ENCODE measurements at places on chromosomes 6 and 20.

GRCh38 chr6:116408491-116408890, 37.7 kb downstream of the DSE start:
- no peak for DNase-seq

- DNase-seq: no peak
Measured at GRCh38 chr6:137805622-137806021, 61.4 kb upstream of the TNFAIP3 start.

GRCh38 chr6:149963462-149964307, at the start of gene ULBP1:
TSS of gene ULBP1 (plus strand) at chr6:149963943. CDS start at chr6:149964050, 107 bp downstream.
- DNase-seq: peak; percentile 43

DNA sequence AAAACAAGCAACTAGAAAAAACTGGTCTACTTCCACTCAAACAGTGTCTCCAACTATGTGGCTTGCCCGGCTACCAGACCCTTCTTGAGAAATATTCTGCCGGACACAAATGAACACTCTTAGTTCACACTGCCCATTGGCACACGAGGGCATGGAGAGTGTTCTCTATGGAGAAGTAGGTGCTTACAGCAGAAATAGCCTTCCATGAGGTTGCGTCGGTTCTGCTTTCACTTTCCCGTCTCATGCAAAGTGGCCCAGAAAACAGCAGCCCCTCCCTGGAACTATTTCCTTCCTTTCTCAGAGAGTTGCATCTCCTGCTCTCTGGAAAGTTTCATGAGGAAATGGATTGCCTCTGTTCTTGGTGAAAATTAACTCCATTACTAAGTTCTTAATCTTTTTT, 9.5 kb upstream of the HLA-DOA start:
- no peak for DNase-seq

GRCh38 chr6:37816599-37817375, 2.7 kb upstream of the ZFAND3 start:
- no peak for DNase-seq

DNA sequence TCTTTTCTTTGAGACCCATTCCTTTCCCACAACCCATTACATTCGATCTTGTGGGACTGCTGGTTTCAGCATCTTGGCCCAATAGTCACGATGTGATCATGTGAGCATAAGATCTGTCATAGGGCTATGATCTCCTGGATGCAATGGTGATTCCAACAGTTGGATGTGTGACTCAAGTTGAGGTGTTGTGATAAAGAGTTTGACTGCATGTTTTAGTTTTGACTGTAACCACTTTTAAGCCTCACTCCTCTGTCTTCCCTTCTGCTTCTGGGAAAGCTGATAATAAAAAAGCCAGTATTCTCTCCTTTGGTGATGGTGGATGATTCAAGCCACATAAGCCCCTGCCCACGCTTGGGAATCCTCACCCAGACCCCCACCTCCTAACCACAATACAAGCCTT, 117.0 kb upstream of the ASCC3 start:
- DNase-seq: no peak

DNA sequence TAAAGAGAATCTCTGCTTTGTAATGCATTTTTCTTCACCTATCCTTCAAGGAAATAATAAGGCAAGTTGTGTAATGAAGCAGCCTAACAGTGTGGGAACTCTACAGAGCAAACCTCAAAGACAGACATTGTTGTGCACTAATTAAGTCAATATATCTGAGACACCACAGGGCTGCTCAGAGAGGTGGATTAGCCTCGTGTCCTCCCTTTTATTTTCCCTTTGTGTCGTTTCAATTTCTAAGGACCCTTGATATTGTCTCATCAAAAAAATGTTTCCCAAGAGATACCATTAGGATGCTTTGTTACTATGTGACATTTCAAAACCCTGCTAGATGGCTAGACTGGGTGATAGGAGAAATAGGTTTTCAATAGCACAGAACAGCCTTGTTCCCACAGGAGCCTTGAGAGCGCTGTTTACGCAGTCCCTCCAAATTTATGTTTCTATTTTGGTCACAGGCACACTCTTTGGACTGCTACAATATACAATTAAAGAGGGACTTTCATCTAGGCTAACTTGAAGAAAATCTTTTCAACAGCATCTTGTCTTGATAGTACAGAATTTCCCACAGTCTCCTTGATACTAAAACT, 23.1 kb downstream of the UBE3D start:
- no peak for DNase-seq

DNA sequence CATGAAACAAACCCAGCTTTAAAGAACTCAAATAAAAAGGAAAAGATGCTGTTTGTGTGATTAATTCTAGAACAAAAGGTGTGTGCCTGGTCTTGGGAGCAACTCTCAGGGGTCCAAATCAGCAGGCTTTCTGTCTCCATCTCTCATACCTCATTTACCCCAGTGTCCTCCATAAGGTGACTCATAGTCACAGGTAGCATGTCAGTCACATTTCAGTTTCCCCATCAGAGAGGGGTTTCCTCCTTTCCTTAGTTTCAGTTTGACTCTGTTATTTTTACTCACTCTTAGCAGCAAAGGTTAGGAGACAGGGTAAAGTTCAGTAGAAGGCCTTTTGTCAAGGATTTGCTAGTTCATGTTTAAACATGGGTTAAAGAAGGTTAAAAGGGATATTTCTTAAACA, 46.2 kb downstream of the OGFRL1 start:
- DNase-seq: no peak

DNA sequence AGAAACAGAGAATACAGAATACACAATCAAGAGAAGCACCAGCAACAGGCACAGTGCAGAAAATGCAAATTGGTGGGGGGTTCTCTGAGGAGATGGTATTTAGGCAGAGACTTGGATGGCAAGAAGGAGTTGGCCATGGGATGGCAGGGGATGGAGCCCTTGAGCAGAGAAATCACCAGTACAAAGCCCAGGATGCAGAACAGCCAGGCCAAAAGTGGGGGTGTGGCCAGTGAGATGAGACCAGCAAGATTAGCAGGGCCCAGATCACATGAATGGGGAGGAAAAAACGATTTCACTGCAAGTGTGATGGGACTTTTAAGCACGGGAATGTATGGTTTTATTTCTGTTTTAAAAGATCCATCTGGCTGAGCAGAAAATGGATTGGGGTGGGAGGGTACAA, 63.4 kb downstream of the TRAM2 start:
- no peak for DNase-seq

GRCh38 chr20:14470977-14471661, 133.7 kb upstream of the FLRT3 start:
- no peak for DNase-seq

DNA sequence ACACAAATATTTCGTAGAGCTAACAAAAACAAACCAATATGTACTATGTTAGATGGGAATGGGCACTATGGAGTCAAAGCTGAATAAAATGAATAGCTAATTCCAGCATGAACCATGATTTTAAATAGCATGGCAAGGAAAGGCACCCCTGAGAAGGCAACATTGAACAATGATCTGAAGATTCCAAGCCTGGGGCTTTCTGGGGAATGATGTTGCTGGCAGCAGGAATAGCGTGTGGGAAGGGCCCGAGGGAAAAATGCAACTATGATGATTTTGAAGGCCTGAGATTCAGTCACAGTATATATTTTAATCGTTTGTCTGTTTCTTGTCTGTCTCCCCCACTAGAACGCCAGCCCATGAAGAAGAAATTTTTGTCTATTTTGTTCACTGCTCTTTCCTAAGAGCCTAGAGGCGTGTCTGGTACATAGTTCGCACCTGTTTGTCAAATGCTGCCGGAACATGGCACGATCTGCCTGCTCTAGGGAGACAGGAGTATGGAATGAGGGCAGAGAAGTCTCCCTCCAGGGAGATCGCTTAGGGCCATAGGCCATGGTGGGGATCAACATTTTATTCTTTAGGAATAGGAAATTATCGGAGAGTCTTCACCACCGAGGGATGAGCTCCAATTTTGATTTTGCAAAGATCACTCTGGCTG, 84.8 kb upstream of the EYA2 start:
- no peak for DNase-seq

- DNase-seq: no peak
Measured at GRCh38 chr20:63967330-63968135, 2.2 kb downstream of the ZNF512B start.

GRCh38 chr6:5003604-5004372, at the start of gene RPP40:
TSS of gene RPP40 (minus strand) at chr6:5004037. CDS start at chr6:5004002, 35 bp downstream.
- DNase-seq: peak; percentile 97

DNA sequence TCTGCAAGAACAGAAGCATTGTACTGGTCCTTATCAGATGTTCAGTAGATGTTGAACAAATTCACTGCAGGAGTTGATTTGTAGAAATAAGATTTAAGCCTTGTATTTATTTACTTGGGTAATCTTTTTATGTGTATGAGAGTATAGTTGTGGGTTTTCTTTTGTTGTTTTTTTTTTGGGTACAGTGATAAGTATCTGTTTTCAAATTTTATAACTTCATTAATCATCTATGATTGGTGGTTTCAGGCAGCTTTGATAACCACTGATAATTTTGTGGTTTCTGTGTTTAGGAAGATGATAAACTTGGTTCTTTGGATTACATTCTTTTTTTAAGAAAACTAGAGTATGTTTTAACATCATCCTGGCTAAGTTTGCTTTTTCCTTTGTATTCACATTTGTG, 2.8 kb downstream of the AFDN start:
- DNase-seq: no peak

DNA sequence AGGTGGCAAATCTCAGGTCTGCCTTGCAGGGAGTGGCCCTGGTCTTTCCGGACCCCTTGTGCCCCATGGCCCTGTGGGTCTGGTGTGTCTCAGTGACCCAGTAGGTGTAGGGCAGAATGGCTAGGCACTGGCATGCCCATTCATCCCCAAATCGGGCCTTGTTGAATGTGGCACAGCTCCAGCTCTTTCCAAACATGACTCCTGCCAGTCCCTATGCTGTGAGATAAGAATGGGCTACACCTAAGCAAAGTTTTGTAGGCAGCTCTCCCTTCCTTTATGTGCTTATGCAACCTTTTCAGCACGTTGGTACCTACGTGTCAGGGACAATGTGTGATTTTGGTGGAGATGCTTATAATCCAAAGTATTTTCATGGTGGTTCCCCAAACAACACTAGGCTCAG, 33.9 kb downstream of the FOXO3 start:
- no peak for DNase-seq

GRCh38 chr6:29439006-29439405, at the start of gene OR10C1:
TSS of gene OR10C1 (plus strand) at chr6:29439306. CDS start at chr6:29440016, 710 bp downstream.
- DNase-seq: no peak

DNA sequence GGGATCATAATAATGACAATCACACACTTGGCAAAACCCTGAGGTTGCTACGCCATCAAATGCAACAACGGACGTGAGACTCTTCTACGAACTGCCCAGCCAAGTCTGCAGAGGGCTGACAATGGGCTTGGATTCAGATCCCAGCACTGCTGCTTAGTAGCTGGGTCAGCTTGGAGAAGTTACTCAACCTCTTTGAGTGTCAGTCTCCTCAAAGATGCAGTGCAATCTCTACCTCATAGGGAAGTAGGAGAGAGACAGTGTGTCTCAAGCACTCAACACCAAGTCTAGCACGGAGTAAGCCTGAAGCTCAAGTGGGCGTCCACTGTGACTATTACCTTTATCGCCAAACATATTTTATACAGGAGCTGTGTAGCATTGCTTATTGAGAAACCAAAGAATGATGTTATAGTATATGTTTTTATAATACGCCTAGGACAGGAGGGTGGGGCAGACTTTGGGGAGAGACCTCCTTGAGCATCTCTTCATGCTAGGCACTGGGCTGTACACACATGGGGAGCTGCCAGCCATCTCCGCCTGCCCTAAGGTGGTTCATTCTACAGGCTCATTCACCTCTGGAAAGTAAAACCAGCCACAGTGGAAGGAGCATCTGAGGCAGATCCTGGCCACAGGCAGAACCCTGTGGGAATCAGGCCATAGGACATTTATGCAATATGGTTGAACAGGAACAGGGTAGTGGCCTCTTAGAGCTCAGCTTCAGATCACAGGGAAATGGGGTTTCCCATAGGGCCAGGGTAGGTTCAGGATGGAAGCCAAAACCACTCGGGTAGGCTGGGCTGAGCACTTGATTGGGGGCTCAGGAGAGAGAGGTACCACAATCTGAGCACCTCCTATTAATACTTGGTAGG, 160.2 kb downstream of the MRPL14 start:
- no peak for DNase-seq

GRCh38 chr6:100343316-100344077, 121.2 kb downstream of the SIM1 start:
- no peak for DNase-seq

- no peak for DNase-seq
Measured at GRCh38 chr20:3472105-3472504, 1.3 kb downstream of the ATRN start.

DNA sequence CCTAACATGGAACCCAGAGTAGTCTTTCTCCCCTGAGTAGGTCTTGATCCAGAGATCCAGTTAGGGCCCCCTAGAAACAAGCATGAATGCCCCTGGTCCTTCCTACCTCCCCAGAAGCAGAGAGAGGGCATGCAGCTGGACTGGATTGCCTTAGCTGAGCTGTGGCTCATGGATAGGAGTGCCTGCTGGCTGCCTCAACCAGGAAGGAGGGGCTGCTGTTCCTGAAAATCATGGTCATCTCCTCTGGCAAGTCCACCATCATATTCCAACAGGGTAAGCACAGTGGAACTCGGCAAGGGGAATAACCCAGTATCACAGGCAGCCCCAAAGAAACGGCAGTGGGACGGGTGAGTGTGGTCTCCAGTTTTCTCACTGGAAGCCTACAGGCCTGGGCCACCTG, 53.1 kb upstream of the ENTPD6 start:
- no peak for DNase-seq
